ENCODE measurements at places on chromosomes 2 and 18. TPM values are rescaled to one million over a fixed set of nuclear protein-coding genes. Genes with fewer than 3 reads are reported as not detected.

DLX2 gene
- total RNA-seq, result 5.7 TPM

AP1S3 gene
- 5.5 TPM for total RNA-seq

SUMO1 gene
- total RNA-seq, result 82.1 TPM

UGT1A3 gene
- total RNA-seq, result not detected

ALPG gene
- total RNA-seq, result not detected

MOGAT1 gene
- not detected for total RNA-seq

CCDC102B gene
- total RNA-seq, result 9.1 TPM

CHPF gene
- total RNA-seq, result 276 TPM

C2orf15 gene
- not detected for total RNA-seq

C1GALT1C1L gene
- not detected for total RNA-seq

FIGLA gene
- not detected for total RNA-seq

COLEC11 gene
- total RNA-seq, result not detected

SLC19A3 gene
- total RNA-seq, result 0.56 TPM

TBC1D8 gene
- total RNA-seq, result 7.3 TPM

TMEM178A gene
- 1.4 TPM for total RNA-seq

PAX3 gene
- 4.1 TPM for total RNA-seq

ATP8B1 gene
- 28.1 TPM for total RNA-seq

NT5DC4 gene
- total RNA-seq, result not detected

FLACC1 gene
- total RNA-seq, result 1.4 TPM

DRC1 gene
- 0.17 TPM for total RNA-seq

HMSD gene
- total RNA-seq, result not detected

LCT gene
- total RNA-seq, result not detected

TCF7L1 gene
- 35.0 TPM for total RNA-seq

NPHP1 gene
- 3.3 TPM for total RNA-seq

NEU2 gene
- not detected for total RNA-seq

CDK15 gene
- 3.6 TPM for total RNA-seq

APCDD1 gene
- 41.3 TPM for total RNA-seq

SPATA3 gene
- not detected for total RNA-seq

ABHD1 gene
- 0.31 TPM for total RNA-seq

UGT1A4 gene
- total RNA-seq, result not detected

GALR1 gene
- not detected for total RNA-seq

KANSL1L gene
- total RNA-seq, result 12.2 TPM

RPL37A gene
- 2,015 TPM for total RNA-seq

CTIF gene
- total RNA-seq, result 173 TPM

NYAP2 gene
- total RNA-seq, result not detected

TGFBRAP1 gene
- 18.3 TPM for total RNA-seq
